ENCODE measurements at places on chromosomes 3 and 15.

- no peak for DNase-seq
These were observed 415.7 kb upstream of the ROBO2 start for GRCh38 chr3:76624164-76624563.

DNA sequence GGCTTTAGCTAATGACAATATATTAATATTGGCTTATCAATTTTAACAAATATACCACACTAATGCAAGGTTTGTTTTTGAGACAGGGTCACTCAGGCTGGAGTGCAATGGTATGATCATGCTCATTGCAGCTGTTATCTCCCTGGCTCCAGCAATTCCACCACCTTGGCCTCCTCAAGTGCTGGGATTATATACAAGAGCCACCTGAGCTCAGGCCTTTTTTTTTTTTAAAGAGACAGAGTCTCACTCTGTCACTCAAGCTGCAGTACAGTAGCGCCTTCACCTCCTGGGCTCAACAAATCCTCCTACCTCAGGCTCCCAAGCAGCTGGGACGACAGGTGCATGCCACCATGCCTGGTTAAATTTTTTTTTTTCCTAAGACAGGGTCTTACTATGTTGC lies 11.7 kb downstream of the DLG1 start:
- DNase-seq, result no peak

DNA sequence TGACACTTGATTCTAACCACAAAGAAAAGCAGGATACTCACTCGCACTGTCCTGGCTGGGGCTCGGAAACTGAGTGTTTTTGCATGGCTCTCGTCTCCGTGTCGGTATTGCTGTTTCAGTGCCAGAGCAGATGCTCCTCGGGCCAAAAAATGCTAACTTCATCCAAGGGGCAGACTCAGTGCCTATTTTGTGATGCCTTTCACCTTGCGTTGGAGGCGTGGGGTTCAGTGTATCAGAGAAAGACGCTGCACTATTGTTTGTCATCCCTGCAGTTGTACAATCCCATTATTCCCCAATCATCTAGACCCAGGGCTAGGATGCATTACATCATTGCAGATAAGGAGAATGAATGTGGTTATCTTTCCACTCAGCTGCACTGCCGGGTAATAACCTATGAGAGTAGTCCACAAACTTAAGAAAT lies 1.4 kb downstream of the CACNA2D3 start:
- no peak for DNase-seq

- DNase-seq, result no peak
These were observed 12.5 kb upstream of the CAMKV start for GRCh38 chr3:49882166-49882565.

GRCh38 chr3:138806376-138807080 lies 28.2 kb downstream of the PIK3CB start:
- no peak for DNase-seq

GRCh38 chr3:194407423-194407822 lies 8.4 kb upstream of the GP5 start:
- no peak for DNase-seq

DNA sequence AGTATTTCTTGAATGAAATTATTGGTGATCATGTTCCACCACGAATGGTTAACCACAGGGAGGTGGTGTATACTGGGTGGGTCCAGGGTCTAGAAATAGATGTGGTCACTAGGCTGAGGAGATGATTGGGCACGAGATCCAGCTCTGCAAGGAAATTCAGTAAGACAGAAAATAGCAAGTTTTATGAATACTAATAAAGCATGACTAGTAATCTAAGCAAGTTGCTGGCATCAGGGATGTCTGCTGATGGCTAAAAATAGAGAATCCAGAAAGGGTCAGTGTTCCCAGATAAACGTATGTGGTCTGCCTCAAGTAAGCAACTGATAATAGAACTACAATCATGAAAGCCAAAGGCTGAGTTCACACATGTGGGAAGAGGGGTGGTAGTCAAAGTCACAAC lies 108.3 kb upstream of the FRMD4B start:
- DNase-seq, result no peak

GRCh38 chr3:24958271-24958670 lies 463.6 kb upstream of the THRB start:
- no peak for DNase-seq

DNA sequence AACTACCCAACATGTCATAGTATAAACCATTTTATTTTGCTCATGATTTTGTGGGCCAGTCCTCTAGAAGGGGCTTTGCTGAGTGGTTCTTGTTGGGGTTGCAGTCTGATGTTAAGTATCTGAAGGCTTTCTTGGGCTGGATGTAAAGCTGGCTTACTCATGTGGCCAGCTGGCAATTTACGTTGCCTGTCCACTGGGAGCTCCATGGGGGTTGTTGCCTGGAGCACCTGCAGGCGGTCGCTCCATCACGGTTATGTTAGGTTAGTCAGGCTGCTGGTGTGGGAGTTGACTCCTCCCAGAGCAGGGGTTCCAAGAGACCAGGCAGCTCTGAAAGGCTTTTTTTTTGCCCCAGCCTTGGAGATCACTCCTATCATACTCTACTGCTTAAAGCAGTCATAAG lies 98.1 kb downstream of the NR1D2 start:
- no peak for DNase-seq

- no peak for DNase-seq
These were observed 22.5 kb upstream of the GABRR3 start for GRCh38 chr3:98057631-98058030.

GRCh38 chr3:181906338-181906737 lies 194.6 kb downstream of the SOX2 start:
- no peak for DNase-seq

GRCh38 chr3:155766206-155766605 lies 21.3 kb upstream of the PLCH1 start:
- no peak for DNase-seq

GRCh38 chr15:61151791-61152190 lies 77.3 kb downstream of the RORA start:
- DNase-seq, result no peak

GRCh38 chr3:9622438-9622837 lies 26.9 kb upstream of the MTMR14 start:
- no peak for DNase-seq

GRCh38 chr3:192917028-192917403 lies 640 bp downstream of the MB21D2 start:
- no peak for DNase-seq

- DNase-seq, result no peak
These were observed 182.0 kb downstream of the STT3B start for GRCh38 chr3:31714495-31715280.

GRCh38 chr15:60740787-60741354 lies 261.9 kb upstream of the ICE2 start:
- DNase-seq, result no peak

DNA sequence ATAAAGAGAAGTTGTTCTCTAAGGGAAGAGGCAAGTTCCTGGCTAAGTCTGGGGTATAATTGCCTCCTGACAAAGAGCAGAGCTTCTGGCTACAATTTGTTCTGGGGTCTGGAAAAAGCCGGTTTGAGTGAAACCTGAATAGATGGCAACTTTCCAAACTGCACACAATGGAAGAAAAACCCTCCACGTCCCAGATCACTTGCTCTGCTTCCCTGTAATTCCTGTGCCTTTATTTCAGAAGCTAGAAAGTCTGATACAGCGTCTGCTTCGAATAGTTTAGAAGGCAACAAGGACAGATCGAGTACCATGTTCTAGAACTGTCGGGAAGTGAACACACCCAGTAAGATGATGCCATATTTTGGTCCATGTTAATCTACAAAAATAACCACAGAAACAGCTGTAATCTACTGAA lies 1.6 kb upstream of the WDR82 start:
- no peak for DNase-seq

GRCh38 chr3:25508433-25508832 lies 80.4 kb downstream of the RARB start:
- no peak for DNase-seq

GRCh38 chr3:186366206-186366605 lies 4.2 kb upstream of the DGKG start:
- DNase-seq, result no peak

GRCh38 chr3:4831580-4831950 lies 147.7 kb upstream of the BHLHE40 start:
- no peak for DNase-seq

- peak; percentile 61 for DNase-seq
These were observed 36.2 kb downstream of the GLB1 start for GRCh38 chr3:33060609-33061337.

GRCh38 chr15:84874981-84875699 lies 9.3 kb upstream of the SLC28A1 start:
- no peak for DNase-seq

- DNase-seq, result no peak
These were observed 436.2 kb upstream of the SUCLG2 start for GRCh38 chr3:68090571-68090970.

GRCh38 chr3:18643281-18643680 lies 218.1 kb upstream of the SATB1 start:
- DNase-seq, result no peak

All from activated CD4-positive, CD25-positive, alpha-beta regulatory T cell (primary cell).